Stimulated activated CD4-positive, alpha-beta T cell treated with anti-CD3 and anti-CD28 coated beads, Interleukin-15, amount 100 ng/mL, for 1 hour (primary cell): ENCODE measurements at places on chromosomes 6 and 20.

DNA sequence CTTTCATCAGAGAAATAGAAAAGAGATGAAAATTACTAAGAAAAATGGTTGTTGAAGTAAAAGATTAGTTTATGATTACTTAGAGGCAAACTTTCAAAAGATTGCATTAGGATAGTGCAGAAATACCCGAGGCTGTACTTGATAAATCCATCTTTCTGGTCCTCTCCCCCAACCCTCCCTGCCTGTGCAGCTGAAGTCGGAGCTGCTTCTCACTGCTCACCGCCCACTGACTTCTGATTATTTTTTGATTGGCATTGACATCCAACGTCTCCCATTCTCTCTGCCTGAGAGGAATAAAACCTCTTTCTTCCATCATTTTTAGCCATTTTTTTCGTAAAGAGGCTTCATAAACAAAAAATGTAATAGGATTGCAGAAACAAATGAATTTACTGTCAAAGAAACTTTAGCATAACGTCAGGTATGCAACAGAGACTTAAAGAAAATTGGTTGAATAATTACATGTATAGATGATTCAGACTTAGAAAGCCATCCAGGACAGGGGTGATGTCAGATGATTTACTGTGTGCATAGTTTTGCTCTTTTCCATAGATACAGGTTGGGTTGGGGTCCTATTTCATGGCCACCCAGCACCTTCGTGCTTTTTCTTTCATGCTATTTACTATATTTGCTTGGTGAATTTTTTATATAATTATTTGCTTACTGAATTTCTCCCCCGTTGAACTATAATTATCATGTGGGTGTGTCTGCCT, 53.6 kb upstream of the EDN3 start:
- no peak for DNase-seq

DNA sequence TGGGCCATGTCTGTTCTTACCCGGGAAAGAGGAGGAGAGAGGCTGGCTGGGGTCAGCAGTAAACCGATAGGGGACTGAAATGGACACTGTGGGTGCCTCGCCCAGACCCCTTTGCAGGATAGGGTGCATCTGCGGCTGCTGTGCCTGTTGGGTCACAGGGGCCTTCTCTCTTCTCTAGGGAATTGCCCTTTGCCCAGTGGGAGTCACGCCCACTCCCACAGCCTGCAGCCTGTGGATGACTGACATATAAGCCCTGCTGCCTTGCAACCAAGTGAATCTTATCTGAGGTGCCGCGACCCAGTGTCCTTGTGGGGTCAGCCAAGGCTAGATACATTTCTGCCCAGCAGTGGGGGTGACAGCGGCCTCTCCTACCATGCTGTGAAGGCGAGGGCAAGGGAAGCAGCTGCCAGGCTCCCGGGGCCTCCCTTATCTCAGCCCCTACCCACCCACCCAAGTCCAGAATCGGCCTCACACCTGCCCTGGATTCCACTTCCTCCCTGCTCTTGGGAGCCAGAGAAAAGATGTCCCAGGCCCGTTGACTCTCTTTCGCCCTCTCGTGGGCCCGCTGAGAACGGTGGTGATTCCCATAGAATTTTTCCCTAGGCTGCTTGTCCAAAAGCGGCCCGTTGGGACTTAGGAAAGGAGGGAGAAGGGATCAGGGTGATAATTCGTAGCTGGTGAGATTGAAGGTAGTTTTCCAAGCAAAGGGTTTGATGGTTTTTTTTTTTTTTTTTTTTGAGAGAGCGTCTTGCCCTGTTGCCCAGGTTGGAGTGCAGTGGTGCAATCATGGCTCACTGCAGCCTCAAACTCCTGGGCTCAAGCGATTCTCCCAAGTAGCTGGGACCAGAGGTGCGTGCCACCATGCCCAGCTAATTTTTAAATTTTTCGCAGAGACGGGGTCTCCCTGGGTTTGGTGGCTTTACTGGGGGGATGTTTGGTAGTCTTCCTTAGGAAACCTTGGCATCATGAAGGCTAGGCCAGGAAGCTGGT, 76.4 kb upstream of the RNF24 start:
- DNase-seq = no peak

GRCh38 chr6:108078191-108078590, 3.6 kb upstream of the OSTM1 start:
- no peak for DNase-seq

GRCh38 chr6:36682328-36683144, 4.0 kb downstream of the CDKN1A start:
- peak; percentile 51 for DNase-seq

GRCh38 chr6:77322604-77323003, 140.7 kb downstream of the HTR1B start:
- no peak for DNase-seq

DNA sequence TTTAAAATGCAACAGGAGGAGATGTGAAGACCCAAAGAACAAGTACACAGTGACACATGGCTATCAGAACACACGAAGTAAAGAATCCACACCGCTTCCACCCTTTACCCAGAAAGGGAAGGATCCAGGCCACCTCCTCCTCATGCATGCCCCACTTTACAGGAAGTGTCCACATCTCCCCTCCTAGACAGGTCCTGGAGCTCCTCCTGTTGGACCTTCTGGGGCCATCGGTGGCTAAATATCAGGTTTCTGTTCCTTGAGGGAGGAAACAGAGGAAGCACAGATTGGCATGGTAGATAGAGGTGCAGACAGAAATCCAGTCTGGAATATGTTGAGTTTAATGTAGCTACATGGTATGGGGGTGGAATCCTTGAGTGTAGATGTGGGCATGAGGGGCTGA, 10.9 kb downstream of the NINL start:
- no peak for DNase-seq

DNA sequence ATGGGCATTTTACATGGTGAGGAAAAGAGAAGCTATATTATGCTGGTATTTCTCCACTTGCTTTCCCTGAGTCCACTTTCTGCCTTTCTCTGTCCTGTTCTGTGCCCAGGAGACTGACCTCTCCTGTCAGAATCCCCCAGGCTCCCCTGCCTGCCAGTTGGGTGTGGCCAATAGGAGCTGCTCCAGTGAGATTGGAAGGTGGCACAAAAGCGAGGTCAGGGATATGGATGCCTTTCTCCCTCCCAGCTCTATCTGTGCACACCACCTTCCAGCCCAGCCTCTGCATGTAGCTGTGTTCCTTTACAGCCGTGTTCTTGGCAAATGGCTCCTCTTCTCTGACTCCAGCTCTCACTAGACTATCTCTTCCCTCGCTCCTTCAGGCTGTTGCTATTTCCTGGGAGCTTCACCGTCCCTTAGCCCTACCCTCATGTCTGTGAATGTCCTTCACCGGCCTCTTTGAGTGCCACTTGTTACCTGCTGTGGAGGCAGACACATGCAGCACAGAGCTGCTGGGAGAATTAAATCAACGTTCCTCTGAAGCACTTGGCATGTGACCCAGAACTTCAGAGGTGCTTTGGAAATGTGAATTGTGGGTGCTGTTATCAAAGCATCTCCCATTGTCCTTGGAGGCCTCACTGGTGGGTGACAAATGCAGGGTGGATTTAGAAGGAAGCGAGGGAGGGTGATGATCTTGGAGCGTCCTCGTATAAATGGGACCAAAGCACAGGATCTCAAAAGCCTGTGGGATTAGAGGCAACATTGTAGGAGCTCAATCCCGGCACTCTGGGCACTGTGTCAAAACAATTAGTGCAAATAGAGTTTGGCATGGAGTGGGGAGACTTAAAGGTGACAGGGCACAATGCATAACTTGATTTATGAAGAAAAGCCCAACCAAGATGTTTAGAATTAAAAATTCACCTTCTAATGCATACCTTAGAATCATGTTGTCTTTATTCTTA, 28.9 kb upstream of the RALGAPA2 start:
- no peak for DNase-seq

GRCh38 chr6:33641144-33641543, 20.0 kb downstream of the ITPR3 start:
- DNase-seq = no peak

DNA sequence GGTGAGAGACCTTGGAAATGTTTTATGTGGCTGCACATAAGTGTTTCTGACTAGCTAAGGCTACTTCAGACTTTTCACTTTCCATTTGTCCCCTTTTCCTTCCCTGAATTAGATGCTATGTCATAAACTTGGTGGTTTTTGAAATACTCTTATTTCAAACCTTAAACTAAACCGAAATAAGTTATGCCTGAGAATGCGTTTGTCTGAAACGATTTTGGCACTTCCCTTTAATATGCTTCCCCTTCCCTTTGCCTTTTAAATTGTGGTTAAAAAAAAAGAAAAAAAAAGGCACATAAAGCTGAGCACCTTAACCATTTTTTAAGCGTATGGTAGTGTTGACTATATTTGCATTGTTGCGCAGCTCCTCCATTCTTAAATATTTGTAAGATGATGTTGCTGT, 14.3 kb downstream of the ZNF451 start:
- no peak for DNase-seq

GRCh38 chr6:7213416-7213815, 99.6 kb downstream of the SSR1 start:
- DNase-seq = no peak

DNA sequence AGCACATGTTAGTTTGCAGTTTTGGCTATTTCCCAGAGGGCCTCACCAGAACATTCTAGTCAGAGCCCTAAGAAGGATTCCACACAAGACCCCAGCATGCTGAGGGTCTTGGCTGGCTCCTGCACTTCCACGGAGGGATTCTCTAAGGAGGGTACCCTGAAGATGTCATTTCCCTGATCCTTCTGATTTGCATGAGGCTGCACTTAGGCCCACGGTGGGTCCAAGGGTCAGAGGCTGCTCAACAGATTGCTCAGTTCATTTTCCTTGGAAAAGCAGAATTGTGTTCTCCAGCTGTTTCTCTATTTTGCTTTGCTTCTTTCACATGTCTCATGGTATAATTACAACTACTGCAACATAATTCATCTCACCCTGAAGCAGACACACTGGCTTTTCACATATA, 22.2 kb downstream of the PREP start:
- no peak for DNase-seq

DNA sequence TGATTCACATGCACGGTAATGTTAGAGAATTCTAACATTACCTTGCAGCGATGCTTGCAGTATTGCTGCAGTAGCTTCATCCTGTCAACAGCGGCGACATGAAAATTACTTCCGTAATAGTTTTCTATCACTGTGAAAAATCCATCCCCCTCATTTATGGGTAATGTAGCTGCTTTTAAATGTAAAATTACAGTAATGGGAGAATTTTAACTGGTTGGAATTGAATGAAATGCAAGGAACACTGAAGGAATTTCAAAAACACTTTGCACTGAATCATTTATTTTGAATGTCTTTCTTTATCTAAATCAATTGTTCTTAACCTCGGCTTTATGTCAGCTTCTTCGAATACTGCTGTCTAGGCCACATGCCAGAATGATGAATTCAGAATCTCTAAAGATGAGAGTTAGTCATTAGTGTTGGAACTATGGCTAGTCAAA, 102.4 kb upstream of the HIVEP1 start:
- no peak for DNase-seq

- no peak for DNase-seq
Observed at GRCh38 chr6:34798057-34798456, 6.2 kb downstream of the BLTP3A start.

GRCh38 chr20:60894091-60894490, 358.0 kb upstream of the CDH4 start:
- DNase-seq = no peak

GRCh38 chr20:44354979-44355497, 461 bp upstream of the HNF4A start:
- DNase-seq = no peak

DNA sequence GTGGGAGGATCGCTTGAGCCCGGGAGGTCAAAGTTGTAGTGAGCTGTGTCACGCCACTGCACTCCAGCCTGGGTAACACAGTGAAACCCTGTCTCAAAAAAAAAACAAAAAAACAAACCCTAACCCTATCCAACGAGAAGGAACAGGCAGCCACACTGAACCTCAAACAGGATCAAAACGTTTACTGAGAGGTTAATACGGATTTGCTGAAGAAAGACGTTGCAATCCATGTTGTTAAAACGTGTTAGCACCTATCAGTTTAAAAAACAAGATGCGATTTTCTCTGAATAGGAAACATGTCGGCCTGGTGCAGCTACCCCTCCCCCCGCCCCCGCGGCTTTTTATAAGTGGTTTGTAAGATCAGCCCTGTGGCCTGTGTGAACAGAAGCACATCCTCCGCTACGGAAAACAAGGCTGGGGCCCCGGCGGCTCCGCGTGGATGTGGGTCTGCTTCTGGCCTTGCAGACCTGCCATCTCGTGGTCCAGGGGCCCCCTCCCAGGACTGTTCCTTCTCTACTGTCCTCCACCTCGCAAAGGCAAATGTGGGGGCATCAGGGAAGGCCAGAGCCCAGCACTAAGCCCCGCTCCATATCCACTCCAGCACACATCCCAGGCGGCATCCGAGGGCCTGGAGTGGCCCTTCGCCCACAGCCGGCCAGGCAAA, 11.4 kb downstream of the SLC2A4RG start:
- peak; percentile 40 for DNase-seq

- no peak for DNase-seq
Observed at GRCh38 chr6:136007345-136007744, 155.8 kb downstream of the PDE7B start.

- DNase-seq = no peak
Observed at GRCh38 chr20:40536808-40537207, 152.2 kb downstream of the MAFB start.

GRCh38 chr20:63273059-63273579, 506 bp downstream of the ARFGAP1 start:
- DNase-seq = no peak

- DNase-seq = no peak
Observed at GRCh38 chr20:5675103-5676091, 74.8 kb upstream of the SHLD1 start.

GRCh38 chr6:21067521-21067920, 526.0 kb upstream of the SOX4 start:
- DNase-seq = no peak

- no peak for DNase-seq
Observed at GRCh38 chr20:51678026-51678697, 90.0 kb downstream of the ATP9A start.

DNA sequence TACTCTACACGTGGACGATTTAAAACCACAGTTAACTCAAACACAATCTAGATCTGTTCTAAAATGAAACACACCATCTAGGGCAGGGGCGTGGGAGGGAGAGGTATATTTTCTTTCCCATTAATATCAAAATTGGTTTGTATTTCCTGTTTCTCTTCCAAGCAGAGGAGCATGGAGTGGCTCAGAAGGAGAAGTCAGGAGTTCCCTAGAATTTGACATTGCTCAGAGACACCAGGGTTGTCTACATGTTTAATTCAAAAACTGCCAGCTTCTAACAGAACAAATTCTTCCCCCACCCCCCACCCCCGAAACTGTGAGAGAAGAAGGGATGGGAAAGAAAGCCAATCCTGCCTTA, 2.3 kb downstream of the PREX1 start:
- DNase-seq = no peak

- no peak for DNase-seq
Observed at GRCh38 chr6:52733172-52733571, 30.1 kb downstream of the GSTA2 start.
